LNCaP clone FGC (cell line): ENCODE measurements at places on chromosomes 5 and 9.

GRCh38 chr9:130794923-130795495 lies 40.0 kb upstream of the ABL1 start:
- DNase-seq = peak; percentile 23

DNA sequence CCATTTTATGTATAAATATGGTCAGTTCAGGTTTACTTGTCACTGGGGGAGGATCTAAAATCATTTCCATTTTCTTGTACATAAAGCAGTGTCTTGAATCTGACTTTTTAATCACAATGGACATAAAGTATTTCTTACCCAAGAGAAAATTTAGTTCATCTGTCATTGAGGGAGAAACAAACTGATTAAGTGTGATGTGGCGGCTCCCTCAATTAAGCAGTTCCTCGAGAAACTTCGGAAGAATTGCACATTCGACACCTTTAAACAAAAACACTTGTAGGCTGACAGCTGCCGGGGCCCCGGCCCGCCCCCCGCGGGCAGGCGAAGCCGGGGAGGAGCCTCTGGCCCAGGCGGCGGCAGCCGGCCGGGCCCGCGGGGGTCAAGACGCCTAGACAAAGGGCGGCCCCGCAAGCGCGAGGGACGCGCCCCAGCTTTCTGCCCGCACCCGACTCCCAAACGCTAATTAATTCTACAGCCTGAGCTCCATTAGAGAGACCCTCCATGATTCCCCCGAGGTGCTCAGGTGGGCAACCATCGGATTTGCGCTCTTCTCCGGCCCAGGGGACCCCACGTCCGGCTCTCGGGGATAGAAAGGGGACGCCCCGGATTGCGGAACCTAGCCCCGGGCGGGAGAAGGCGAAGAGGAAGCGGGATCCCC lies 750 bp downstream of the TRIM36 start:
- DNase-seq = no peak

DNA sequence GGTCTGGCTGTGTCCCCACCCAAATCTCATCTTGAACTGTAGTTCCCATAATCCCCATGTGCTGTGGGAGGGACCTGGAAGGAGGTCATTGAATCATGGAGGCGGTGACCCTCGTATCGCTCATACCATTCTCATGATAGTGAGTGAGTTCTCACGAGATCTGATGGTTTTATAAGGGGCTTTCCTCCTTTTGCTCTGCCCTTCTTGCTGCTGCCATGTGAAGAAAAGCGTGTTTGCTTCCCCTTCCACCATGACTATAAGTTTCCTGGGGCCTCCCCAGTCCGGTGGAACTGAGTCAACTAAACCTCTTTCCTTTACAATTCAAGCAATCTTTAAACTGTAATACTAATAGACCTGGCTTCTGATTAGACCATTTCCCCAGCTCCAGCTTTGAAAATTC lies 92.2 kb upstream of the SARDH start:
- DNase-seq = no peak

GRCh38 chr9:135130207-135130976 lies 42.9 kb downstream of the OLFM1 start:
- no peak for DNase-seq

GRCh38 chr5:10581867-10582511 lies 18.1 kb downstream of the ANKRD33B start:
- DNase-seq = no peak
